ENCODE measurements at places on chromosomes 2 and 18. TPM values are rescaled to one million over a fixed set of nuclear protein-coding genes. Genes with fewer than 3 reads are reported as not detected.

- no peak for DNase-seq
Measured at GRCh38 chr2:237294460-237294859, 119.5 kb downstream of the COL6A3 start.

The HRH4 gene
- total RNA-seq, result not detected

The FIGN gene
- 1.6 TPM for total RNA-seq

DNA sequence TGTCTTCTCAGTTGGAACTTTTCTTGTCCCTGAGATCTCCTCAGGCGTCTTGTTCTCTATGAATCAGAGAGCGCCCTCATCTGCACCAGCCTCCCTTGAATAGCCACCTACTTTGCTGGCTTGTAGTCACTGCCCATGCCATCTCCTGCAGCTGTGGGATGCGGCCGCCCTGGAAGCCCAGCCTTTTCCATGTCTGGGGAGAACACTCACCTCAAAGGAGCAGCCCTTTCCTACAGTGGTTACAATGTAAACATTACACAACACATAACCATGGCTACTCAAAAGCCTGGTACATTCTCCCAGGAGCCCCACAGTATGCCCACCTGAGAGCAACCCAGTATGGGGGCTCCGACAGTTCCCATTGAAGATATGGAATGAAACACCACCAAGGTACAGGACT, 351.0 kb downstream of the EN1 start:
- DNase-seq, result no peak

The NMS gene
- not detected for total RNA-seq

The PMAIP1 gene
- total RNA-seq, result 25.4 TPM

- DNase-seq, result peak; percentile 45
Measured at GRCh38 chr18:69840445-69840844, 107.2 kb downstream of the CD226 start.

- no peak for DNase-seq
Measured at GRCh38 chr18:9716780-9717563, 8.9 kb downstream of the RAB31 start.

DNA sequence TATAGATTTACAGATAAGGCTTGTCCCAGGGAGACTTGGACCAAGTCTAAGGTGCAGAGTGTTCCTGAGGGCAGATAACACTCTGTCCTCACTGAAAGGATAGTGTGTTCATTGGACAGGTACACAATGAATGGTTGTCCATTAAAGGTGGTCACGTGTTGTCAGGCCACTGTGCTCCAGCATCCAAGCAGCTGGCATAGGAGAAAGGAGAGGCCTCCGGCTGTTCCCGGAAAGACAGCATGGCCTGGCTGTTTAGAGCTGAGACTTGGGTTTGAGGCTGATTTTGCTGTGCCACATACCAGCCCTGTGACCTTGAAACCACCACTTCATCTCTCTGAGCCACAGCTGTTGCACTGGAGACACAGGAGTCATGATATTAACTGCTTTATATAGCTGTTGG, 19.6 kb upstream of the SULT1C3 start:
- no peak for DNase-seq

The NRP2 gene
- 117 TPM for total RNA-seq

DNA sequence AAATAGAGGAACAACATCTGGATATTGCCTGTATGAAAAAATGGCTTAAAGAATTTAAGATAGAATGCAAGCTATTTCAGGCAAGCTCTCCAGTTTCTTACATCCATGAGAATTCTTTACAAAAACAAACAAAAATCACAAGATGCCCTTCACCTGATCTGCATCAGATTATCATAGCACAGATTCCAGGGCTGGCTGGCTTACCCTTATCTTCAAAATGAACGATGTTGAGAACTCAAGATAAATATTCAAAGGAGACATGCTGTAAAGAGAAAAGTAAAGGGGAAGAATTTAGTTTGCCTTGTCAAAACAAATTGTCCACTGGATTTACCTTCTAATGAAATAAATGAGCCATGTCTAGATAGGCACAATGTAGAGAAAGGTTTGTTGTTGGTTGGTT, 18.7 kb upstream of the SLC40A1 start:
- DNase-seq, result no peak

DNA sequence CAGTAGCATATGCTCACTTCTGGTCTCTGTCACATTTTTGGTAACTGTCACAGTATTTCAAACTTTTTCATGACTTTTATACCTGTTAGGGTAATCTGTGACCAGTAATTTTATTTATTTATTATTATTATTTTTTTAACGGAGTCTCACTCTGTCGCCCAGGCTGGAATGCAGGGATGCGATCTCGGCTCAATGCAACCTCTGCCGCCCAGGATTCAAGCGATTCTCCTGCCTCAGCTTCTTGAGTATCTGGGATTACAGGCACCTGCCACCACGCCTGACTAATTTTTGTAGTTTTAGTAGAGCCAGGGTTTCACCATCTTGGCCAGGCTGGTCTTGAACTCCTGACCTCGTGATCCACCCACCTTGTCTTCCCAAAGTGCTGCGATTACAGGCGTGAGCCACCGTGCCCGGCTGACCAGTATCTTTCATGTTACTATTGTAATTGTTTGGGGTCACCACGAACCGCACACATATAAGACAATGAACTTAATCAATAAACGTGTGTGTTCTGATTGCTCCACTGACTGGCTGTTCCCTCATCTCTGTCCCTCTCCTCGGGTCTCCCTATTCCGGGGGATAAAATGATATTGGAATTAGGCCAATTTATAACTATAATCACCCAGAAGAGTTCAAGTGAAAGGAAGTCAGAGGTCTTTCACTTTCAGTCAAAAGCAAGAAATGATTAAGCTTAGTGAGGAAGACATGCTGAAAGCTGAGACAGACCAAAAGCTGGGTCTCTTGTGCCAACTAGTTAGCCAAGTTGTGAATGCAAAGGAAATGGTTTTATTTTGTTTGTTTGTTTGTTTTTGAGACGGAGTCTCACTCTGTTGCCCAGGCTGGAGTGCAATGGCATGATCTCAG, 22.9 kb downstream of the TGIF1 start:
- DNase-seq, result no peak

DNA sequence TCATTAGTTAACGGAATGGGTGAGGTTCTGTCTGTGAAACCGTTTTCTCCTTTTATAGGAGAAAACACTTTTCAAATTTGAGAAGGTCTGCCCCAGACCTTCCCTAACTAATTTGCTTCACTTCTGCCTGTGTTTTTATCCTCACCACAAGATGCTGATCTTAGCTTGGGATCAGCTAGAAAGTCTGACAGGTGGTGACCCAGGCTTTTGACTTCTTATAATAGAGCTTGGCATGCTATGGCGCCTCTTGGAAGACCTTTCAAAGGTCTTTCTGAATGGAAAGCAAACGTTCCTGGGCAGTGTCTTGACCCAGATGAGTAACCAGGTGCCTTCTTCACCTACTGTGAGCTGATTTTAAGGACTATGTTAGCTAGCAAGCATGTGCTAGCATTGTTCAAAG, 91.4 kb downstream of the LYPD6 start:
- DNase-seq, result no peak

- DNase-seq, result no peak
Measured at GRCh38 chr2:49715597-49715996, 561.3 kb upstream of the FSHR start.

Measured in fibroblast of villous mesenchyme (primary cell).